H4 (cell line): ENCODE measurements at places on chromosomes 6 and 20.

DNA sequence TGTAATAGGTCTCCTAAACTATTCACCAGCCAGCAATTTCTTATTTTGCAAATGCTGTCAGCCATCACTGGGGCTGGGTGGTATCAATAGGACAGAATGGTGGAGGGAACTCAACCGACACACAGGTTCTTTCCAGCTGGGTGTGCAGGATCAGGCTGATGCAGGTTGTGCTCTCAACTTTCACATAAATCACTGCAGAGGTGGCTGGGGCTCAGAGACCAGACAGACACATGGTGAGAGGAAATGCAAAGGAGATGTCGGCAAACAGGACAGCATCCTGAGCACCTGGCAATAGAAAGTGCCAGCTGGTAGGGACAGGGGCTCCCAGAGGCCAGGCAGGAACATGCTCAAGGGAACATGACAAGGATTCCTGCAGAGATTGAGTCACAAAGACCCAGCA, 254.9 kb downstream of the SOD2 start:
- no peak for DNase-seq

GRCh38 chr6:140370441-140370840, 996.0 kb upstream of the CITED2 start:
- DNase-seq, result no peak

DNA sequence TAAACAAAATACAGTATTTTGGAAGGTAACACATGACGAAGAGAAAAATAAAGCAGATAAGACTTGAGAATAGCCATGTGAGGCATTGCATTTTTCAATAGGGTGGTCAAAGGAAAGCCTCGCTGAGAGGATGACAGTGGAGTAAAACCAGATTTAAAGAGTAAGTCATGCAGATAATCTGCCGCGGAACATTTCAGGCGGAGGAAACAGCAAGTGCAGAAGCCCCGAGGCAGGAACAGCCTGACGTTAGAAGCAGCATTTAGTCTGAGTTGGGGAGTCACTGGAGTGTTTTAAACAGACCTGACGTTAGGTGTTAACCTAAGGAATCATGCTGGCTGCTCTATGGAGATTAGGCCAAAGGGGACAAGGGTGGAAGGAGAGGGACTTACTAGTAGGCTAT, 65.0 kb upstream of the VSTM2L start:
- no peak for DNase-seq

DNA sequence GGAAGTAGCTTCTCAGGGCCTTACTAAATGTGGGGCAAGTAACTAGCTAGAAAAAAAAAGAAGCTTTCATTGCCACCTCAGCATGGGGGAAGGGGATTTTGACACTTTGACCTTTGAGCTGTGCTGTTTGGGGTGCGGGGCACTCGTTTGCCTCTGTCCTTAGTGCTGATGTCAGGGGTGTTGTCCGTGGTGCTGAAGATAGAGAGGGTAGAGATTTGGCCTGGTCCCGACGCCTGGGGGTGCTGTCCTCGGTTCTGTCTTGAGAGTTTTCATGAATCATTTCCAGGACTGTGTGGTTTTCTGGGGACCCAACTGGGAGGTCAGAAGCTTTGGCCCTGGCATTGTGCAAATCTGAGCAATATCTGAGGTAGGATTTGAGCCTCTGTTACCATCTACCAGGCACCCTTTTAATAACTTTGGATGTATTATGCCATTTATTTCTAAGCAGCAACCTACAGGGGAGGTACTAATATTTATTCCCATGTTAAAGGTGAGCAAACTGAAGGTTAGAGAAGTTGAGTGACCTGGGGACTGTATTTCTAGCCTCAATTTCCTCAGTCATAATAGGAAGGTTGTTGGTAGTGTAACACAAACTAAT, 78.0 kb downstream of the DLGAP4 start:
- peak; percentile 31 for DNase-seq

DNA sequence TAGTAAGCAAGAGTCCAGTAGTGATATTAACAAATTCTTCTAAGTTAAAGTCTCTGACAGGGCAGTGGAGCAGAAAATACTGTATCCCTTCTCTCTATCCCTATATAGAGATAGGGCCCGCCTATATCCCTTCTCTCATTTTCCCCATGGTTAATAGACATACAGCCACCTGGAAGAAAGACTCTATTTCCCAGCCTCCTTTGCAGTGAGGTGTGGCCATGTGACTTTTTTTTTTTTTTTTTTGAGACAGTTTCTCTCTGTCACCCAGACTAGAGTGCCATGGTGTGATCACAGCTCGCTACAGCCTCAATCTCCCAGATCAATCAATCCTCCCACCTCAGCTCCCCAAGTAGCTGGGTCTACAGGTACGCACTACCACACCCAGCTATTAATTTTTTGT, 16.7 kb upstream of the CDK5RAP1 start:
- no peak for DNase-seq

- DNase-seq, result no peak
Observed at GRCh38 chr6:70636596-70636995, 31.1 kb upstream of the SMAP1 start.

GRCh38 chr6:168035098-168035660, 37.7 kb downstream of the KIF25 start:
- DNase-seq, result peak; percentile 25
